Activated CD8-positive, alpha-beta memory T cell treated with anti-CD3 and anti-CD28 coated beads for 1 hour (primary cell): ENCODE measurements at places on chromosomes 2 and 18.

DNA sequence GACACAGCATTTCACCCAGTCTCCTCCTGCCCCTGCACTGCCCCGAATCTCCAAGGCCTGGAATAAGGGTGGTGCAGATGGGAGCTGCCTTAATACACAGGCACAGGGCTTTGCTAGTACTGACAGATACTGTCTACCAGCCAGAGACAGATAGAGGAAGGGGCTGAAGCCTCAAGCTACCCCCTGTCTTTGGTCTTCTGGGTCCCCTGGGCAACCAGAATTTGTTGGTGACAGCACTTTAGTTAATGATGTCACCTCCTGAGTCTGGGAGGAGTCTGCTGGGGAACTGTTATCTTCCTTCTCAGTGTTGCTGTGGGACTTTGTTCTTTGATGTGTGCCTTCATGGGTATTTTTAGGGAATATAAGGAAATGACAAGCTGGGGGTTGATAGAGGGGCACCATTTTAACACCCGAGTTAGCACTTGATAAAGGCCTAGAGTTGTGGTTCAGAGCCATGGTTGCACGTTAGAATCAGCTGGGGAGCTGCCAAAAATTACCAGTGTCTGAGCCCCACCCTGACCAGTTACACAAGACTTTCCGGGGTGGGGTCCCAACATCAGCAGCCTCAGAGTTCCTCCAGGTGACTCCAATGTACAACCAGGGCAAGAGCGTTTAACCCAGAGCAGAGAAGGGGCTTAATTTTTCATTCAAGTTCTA is 136.8 kb downstream of the SMAD7 start:
- DNase-seq, result no peak

DNA sequence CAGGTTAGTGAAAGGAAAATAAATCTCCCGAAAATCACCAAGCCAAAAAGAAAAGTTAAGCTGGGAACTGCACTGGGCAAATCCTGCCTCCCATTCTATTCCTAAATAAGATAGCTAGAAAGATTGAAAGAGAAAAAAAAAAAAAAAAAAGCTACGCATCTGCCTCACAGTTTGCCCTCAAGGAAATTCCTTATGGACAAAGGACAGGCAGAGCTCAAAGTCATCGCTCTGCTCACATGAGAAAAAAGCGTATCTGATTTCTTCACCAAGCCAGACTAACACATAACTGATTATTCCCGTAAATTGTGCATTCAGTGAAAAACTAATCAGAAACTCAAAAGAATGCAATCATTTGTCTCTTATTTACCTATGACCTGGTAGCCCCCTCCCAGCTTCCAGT is 50.0 kb downstream of the PUM2 start:
- no peak for DNase-seq

- no peak for DNase-seq
These were observed 28.8 kb upstream of the WDR75 start for GRCh38 chr2:189412330-189412953.

DNA sequence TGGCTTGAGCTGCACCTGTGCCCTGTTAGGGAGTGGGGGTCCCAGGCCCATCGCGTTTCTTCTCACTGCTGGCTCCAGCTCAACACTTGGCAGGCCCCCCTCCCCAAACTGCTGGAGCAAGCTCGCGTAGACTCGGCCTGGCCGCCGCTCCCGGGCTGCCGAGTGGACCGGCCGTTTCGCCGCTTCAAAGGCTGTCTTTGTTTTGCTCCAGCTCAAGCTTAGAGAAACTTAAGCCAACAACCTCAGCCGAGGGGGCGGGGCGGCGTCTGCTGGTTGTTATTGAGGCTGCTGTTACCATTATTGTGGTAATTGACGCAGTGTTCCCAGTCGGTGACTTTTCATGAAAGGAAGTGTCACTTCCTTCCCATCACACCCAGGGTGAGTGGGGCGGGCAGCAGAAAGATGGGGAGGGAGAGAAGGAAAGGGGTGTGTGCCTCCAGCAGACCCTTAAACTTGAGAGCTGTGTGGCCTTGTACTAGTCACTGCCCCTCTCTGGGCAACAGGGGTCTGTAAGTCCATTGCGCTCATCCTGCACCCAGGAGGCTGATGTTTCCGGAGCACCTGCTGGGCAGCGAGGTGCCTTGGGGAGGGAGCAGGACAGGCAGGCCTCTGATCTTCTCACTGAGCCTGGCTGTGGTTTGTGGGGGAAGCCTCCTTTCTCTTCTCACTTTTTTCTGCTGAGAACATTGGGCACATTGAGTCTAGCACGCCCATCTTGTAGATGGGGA is 2.1 kb downstream of the ARID5A start:
- peak; percentile 90 for DNase-seq

GRCh38 chr18:12458771-12459170 is 51.0 kb downstream of the PRELID3A start:
- DNase-seq, result no peak

DNA sequence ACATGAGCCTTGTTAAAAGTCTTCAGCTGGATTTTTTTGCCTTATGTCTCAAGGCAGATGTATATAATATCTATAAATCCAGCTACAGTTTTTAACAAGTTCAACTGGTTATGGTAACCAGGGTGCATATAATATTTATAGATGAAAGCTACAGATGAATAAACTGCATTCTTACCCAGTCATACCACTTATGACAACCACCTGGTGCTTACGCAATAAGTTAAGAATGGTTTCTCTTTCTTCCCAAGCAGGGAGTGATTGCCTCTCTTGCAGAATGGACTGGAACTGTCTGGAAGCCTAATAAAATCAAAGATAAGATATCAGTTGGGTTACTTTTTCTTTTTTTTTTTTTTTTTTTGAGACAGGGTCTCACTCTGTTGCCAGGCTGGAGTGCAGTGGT is 19.6 kb downstream of the DHX57 start:
- no peak for DNase-seq

DNA sequence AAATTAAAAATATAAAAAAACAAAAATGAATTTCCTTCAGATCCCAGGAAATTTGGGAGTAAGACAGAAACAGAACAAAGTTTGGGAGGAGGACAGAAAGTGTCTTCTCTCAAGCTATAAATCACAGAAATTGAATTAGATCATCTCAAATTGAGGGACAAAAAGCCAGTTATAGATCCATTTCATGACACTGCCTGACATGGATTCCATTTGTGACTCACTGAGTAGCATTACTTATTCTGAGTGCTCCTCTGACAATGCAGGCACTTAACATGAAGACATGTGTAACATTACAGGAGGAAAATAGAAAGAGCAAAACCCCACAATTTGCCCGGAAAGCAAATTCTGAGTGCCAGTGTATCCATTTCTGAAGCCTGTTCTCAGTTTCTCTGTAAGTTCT is 63.9 kb upstream of the CREB1 start:
- DNase-seq, result no peak

- DNase-seq, result no peak
These were observed 43.5 kb downstream of the SLC38A11 start for GRCh38 chr2:164911832-164912231.

GRCh38 chr2:221600388-221600787 is 28.3 kb upstream of the EPHA4 start:
- DNase-seq, result no peak

- no peak for DNase-seq
These were observed 45.5 kb upstream of the PTH2R start for GRCh38 chr2:208361077-208361441.

GRCh38 chr2:98282109-98282508 is 64.1 kb upstream of the CNGA3 start:
- no peak for DNase-seq

- DNase-seq, result no peak
These were observed 20.0 kb downstream of the LANCL1 start for GRCh38 chr2:210456571-210456970.

DNA sequence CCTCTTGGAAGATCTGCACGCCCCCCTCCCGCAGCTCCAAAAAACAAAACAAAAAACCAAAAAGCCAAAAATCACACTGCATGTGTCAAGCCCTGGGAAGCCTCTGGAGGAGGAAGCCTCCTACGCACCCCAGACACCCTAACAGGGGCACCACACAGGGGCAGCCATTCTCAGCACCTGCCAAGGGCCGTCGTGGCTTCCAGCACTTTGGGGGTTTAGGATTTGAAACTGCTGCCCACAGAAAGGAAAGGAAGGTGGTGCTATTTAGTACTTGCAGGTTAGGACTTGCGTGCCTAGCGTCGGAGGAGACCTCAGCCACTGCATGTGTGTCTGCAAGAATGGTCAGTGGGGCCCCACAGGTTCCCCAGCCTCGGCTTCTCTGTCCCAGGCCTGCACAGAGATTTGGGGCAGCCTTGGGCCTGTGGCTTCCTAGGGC is 419 bp upstream of the GPR55 start:
- DNase-seq, result no peak

DNA sequence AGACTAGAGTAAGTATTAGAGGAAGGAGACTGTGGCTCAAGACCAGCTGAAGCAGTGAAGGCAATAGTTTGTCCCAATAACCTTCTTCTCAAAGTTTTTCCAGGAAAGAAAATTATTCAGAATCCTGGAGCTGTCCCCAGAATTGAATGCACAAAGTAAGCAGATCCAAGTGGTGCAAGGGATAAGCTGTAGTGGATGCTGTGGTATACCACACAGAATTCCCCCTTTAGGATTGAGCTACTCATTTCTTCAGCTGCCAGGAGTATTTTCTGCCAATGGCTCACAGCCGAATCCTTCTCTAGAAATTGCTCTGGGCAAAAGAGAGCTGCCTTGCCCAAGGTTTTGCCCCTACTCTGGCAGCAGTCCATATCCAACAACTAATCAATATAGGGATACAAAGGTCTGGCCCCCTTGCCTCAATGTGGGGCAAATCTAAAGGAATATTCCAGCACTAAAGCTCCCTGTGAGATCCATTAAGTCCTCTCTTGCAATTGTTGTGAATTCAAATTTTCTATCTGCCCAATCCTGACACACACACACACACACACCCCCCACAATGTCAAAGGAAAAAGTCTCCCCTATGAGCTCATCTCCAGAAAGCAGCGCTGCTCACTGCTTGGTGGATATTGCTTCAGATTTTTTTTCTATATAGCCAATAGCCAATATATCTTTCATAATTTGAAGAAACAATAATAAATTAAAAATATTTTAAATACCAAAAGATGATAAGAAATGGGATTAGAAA is 18.4 kb upstream of the TCF7L1 start:
- no peak for DNase-seq

- DNase-seq, result no peak
These were observed 143.1 kb downstream of the DNER start for GRCh38 chr2:229571243-229571642.

GRCh38 chr18:35267809-35268208 is 22.2 kb downstream of the ZSCAN30 start:
- no peak for DNase-seq

DNA sequence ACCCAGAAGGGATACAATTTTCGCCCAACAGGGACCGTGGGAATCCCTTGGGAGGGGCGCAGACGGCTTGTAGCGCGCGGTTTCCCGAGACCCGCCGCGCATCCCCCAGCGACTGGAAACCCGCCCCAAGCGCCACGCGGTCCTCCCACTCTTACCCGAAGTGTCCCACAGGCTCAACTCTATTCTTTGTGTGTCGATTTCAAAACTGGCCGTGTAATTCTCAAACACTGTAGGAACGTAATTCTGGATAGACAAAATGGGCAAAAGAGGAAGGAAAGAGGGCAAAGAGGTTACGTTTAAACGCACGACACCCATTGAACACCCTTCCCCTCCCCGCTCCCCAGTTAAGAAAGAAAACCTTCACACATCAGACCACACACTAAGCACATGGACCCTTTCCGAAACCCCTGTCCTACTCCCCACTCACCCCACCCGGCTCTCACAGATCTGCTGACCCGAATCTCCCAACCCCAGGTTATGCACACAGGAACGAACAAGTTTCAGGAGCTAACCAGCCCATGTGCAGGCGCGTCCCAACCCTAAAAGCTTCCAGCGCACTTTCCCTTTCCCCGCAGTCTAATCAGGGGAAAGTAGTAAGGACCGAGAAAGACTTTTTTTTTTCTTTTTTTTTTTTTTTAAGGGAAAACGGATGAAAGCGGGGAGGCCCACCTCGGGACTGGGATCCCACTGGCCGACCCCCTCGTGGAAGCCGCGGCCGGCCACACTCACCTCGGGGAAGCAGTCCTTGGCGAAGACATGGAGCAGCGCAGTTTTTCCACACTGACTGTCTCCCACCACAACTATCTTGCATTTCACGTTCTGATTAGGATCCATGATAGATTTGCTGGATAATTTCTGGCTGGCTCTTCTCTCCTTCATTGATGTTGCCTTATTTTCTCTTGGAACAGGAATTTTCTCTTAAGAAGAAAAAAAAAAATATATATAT is 655 bp downstream of the RND3 start:
- DNase-seq, result no peak

GRCh38 chr18:21943456-21943855 is 202.9 kb downstream of the MIB1 start:
- DNase-seq, result no peak

DNA sequence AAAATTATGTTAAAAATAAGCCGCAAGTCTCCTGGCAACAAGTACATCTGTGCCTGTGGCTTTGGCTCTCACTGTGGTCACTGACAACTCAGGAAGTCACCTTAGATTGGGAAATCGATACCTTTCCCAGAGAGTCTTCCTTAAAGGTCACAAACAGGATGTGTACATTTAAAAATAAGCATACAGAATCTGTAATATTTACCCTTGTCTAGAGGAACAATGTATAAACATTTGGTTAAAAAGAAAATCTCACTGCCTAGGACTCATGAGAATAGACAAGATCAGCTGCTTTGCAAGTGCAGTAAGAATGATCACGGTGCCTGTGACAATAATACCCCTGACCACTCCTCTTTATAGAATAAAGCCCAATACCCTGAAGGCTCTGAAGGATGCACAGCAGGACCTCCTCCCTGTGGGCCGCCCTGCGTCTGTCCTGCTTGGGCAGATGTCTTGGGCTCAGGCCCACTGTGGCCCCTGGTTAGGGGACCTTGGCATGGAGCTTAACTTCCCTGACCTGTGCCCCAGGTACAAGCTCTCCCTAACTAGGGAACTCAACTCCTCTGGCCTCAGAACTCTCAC is 98.0 kb upstream of the MGAT4A start:
- no peak for DNase-seq

GRCh38 chr2:164937864-164938401 is 17.4 kb downstream of the SLC38A11 start:
- DNase-seq, result no peak

- DNase-seq, result no peak
These were observed 176.3 kb downstream of the ZFP36L2 start for GRCh38 chr2:43049836-43050801.

DNA sequence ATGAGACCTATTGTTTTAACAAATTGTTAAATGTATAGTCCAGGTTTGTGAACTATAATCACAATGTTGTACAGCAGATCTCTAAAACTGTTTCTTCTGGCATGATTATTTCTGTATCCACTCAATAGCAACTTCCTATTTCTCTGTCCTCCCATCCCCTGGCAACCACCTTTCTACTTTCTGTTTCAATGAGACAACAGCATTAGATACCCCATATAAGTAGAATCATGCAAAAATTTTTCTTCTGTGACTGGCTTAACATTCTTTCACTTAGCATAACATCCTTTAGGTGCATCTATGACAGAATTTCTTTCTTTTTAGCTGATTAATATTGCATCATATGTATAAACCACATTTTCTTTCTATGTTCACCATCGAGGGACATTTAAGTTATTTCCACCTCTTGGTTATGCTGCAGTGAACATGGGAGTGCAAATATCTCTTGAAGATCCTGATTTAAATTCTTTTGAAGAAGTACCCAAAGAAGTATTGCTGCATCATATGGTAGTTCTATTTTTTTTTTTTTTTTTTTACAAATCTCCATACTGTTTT is 713.5 kb downstream of the LRP1B start:
- DNase-seq, result no peak
